ENCODE measurements at places on chromosomes 13 and 19. TPM values are rescaled to one million over a fixed set of nuclear protein-coding genes. Genes with fewer than 3 reads are reported as not detected.

Gene DENND1C
- not detected for total RNA-seq

Gene FSD1
- total RNA-seq: 21.2 TPM

Gene NTF4
- not detected for total RNA-seq

Gene ZNF793
- 0.96 TPM for total RNA-seq

Gene ZNF526
- total RNA-seq: 10.6 TPM

Gene ZNF813
- 1.5 TPM for total RNA-seq

Gene CKM
- total RNA-seq: 6.0 TPM

Gene SH2D3A
- total RNA-seq: not detected

Gene KLK8
- not detected for total RNA-seq

Gene CRX
- total RNA-seq: not detected

Gene MAP4K1
- not detected for total RNA-seq

Gene CACNA1A
- 1.3 TPM for total RNA-seq

Gene CD70
- total RNA-seq: not detected

Gene PNPLA6
- 136 TPM for total RNA-seq

Gene GDF15
- 113 TPM for total RNA-seq

Gene GNA15
- total RNA-seq: 3.4 TPM

Gene CDC16
- 21.9 TPM for total RNA-seq

Gene USP12
- total RNA-seq: 10.2 TPM

Gene APOC4
- total RNA-seq: not detected

Gene TINCR
- not detected for total RNA-seq

Gene PCDH9
- total RNA-seq: 8.7 TPM

Gene MZT1
- total RNA-seq: 21.7 TPM

Gene NKPD1
- under 0.01 TPM for total RNA-seq

Gene ZNF575
- total RNA-seq: 21.8 TPM

Gene ZNF480
- total RNA-seq: 12.2 TPM

Gene MEF2B
- 0.48 TPM for total RNA-seq

Gene ZNF491
- total RNA-seq: 1.0 TPM

Gene ACP5
- total RNA-seq: 1.9 TPM

Gene CLEC11A
- 227 TPM for total RNA-seq

Gene ZNF737
- 3.7 TPM for total RNA-seq

Gene PPP1R15A
- total RNA-seq: 34.5 TPM

Gene VSTM2B
- total RNA-seq: not detected
